OCI-LY7 (cell line): ENCODE measurements at places on chromosomes 3 and 15.

GRCh38 chr15:66016199-66016598 is 146.9 kb downstream of the RAB11A start:
- DNase-seq, result no peak

DNA sequence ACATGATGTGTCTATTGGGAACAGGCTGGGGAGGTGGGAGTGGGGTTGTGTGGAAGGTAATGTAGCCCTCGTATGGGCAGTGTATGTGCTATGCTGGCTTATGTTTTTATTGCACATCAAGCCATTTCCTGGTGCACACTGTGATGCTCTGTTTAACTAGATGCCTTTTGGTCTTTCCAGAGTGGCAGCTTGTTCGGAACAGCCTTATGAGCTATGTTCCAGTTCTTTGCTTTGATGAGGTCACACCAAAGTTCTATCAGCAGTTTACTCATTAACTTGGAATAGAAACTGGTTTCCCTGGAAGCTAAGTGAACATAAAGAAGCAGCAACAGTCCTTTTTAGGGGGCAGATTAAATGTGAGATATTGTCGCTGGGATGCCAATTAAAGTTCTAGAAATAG is 133.9 kb downstream of the DIPK2A start:
- no peak for DNase-seq

DNA sequence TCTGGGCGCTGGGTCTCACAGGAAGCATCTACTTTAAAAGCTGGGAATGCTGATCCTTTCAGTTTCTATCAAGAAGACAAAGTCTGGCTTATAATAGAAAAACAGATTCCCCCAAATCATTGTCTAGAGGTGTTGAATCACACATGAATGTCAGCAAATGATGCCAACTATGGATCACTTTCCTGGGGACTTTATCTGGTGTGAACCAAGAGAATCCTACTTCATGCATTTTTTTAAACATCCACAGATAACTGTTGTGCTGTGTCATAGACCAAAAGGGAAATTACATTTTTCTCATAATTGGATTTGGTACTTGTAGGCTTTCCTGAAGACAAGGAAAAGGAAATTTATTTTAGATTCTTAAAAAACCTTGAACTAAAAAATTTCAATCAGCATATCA is 132.7 kb downstream of the CD47 start:
- no peak for DNase-seq

DNA sequence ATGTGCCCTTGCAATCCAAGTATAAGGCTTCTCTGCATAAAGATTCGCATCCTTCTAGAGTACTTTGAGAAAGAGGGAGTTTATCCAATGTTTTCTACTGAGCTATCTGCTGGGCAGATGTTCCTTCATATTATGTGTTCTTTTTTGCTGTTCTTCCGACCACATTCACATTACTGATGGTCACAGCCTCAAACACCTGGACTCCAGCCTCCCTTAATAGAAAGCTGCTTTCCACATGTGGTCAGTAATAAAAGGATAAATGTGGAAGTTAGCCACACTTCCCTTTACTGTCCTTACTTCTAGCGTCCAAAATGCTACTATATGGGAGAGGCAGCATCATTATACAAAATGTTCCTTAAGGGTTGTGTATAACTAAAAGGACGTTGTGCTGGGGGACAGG is 116.9 kb downstream of the CD47 start:
- DNase-seq, result no peak

- DNase-seq, result no peak
These were observed 119.1 kb downstream of the SV2B start for GRCh38 chr15:91219206-91219605.

DNA sequence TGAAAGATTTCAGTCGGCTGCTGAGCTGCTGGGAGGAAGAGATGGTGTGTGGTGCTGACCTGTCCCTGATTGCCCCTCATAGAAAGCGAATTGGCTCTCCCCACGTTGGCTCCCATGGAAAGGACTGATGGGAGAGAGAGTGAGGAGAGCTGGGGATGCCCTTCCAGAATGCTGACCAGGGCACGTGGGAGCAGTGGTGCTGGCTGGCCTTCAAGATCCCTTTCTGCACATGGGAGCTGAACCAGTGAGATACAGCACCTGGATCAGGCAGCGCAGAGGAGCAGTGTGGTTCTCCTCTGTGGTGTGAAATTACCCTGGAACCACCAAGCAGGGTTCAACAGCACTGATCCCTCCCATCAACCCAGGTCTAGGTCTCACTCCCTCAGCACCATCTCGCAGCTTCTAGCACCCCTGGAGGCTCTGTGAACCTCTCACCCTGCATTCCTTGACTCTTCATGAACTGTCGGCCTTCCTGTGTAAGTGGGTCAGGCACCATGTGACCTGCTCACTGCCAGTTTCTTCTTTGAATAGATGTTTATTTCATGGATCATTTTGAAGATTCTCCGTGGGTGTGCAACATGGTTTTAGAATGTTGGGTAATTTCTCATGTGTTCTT is 55.7 kb downstream of the CACNA1D start:
- DNase-seq, result no peak
